ENCODE measurements at places on chromosomes 2 and 18.

DNA sequence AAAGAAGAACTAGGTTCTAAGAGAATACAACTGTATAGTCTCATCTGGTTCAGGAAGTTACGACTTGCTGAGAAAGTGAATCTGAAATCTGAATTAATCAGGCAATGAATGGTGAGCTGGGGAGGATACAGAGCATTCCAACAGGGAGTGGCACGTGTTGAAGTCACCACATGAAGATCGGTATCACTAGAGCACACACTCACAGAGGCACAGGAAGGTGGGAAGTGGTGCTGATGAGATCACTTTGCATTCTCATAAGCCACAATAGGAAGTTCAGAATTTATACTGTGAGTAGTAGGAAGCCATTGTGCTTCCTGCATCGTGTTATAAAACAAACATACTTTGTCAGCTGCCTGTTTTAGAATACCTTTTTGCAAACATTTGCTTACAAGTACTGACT is 615.0 kb upstream of the DDX18 start:
- DNase-seq = no peak

GRCh38 chr2:193476171-193476800 is 1281.6 kb upstream of the TMEFF2 start:
- DNase-seq = no peak

GRCh38 chr2:238920601-238921001 is 72.7 kb downstream of the TWIST2 start:
- no peak for DNase-seq

GRCh38 chr18:70732188-70732587 is 443.3 kb downstream of the SOCS6 start:
- DNase-seq = no peak

GRCh38 chr2:46999857-47000678 is 84.5 kb upstream of the MCFD2 start:
- no peak for DNase-seq
